Stimulated activated CD4-positive, alpha-beta T cell treated with anti-CD3 and anti-CD28 coated beads, Interleukin-1b, Interleukin-23, amount 100 ng/mL, for 4 hours (primary cell): ENCODE measurements at places on chromosomes 13 and 19.

DNA sequence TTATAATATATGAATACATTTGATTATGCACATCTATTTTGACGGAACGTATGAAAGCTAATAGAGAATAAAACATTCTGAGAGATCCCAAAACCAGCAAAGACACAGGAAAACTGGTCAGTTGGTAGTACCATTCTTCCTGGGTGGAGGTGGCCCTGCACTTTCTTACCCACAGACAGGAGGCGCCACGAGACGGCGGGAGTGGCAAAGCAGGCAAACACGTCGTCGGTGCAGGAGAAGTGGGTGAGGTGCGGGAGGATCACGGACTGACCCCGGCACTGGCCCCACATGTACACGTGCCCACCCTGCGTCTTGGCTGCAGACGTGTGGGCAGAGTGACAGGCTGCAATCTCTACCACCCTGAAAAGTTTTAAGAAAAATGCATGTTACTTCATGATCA lies 36.1 kb downstream of the RCBTB1 start:
- DNase-seq: no peak

GRCh38 chr13:20438801-20439200 lies 86.9 kb downstream of the CRYL1 start:
- DNase-seq: no peak

DNA sequence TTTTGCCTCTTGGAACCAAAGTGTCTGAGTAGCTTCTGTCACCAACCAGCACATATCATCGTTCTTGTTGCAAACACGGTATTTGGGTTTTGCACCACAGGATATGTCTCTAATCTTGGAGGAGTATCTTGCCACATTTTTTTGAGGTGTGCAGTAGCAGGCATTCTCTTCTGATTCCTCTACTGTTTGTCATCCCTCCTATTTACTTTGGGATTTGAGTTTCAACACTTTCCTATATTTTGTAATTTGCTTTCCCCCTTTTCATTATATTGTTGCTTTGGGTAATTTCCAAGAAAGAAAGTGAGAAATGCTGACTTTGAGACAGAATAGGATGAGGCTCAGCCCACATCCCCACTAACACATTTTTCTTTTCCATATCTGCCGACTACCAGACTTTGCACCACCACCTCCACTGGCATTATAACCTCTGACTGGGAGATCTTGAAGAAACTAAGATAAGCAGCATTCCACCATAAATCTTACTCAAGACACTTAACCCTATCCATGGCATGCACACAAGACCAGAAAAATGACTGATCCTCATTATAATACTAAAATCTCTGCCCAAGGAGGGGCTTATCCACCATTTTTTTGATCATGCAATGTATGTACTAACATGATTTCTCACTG lies 12.0 kb upstream of the DZIP1 start:
- DNase-seq: no peak

- no peak for DNase-seq
These were observed 389.3 kb upstream of the PCDH9 start for GRCh38 chr13:67619351-67619994.

DNA sequence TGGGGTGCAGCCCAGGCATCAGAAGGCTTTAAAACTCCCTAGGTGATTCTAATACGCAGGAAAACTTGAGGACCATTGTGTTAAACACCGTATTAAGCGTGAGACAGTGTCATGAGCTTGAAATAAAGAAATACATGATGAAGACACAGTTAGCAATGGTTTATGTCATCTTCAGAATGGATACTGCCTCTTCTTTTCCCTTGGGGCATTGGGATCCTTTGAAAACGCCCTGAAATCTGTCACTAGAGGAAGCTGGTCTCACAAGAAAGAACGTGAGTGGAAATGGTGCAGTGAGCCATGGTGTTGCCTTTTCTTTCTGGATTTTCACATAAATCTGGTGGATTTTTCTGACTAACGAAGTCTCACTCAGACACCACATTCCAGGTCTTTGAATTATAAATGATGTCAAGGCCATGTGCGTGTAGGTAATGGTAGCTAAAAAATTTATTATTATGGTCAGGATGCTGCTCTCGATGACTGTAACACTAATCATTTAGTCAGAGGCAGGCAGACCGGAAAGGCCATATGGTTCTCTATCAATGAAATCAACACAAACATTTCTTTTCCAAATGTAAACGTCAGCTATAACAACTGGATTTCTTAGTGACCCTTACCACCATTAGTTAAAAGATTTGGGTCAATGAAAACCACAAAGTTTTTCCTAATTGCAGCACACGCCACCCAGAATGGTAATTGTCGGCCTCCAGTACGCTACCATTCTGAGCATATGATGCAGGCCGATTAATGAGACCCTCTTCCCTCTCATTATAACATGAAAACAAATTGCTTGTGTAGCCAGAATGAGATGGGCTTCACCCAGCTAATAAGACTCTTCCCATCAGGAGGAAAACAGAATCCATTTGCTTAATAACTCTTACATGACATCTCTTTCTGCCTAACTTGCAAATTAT lies 105.6 kb downstream of the SLC7A1 start:
- no peak for DNase-seq

- no peak for DNase-seq
These were observed 393.7 kb downstream of the NDFIP2 start for GRCh38 chr13:79874396-79875360.

DNA sequence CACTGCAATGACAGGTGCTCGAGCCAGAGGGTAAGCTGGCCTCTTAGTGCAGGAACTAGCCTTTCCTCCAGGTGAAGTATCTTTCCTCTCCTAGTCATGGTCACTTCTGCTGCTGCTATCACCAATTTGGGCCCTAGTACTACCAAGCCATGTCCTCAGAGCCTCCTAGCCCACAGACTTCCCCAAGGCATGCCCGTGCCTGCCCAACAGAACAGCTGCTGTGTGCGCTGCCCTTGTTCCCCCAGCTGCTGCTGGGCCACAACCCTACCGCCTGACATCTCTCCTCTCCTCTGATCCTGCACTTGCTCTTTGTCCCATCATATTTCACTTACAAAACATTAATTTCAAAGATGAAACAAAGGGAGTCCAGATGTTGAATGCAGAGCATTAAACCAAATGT lies 168.5 kb upstream of the FREM2 start:
- DNase-seq: no peak

DNA sequence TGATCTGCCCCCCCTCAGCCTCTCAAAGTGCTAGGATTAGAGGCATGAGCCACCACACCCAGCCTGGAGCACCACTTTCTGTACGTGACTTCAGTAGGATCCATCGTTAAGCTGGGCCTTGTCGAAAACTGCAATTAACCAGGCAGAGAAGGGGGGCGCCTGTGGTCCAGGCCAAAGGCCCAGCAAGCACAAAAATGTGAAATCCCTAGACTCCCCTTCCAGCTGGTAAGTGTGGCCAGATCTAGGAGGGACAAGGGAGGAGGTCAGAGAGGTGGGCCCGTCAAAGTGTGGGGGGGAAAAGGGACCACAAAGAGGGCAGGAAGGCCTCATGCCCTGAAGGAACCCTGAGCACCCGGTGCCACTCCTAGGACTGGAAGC lies 13.8 kb downstream of the DDX39A start:
- DNase-seq: no peak

- DNase-seq: no peak
These were observed 242.7 kb downstream of the DCLK1 start for GRCh38 chr13:35888457-35888883.

DNA sequence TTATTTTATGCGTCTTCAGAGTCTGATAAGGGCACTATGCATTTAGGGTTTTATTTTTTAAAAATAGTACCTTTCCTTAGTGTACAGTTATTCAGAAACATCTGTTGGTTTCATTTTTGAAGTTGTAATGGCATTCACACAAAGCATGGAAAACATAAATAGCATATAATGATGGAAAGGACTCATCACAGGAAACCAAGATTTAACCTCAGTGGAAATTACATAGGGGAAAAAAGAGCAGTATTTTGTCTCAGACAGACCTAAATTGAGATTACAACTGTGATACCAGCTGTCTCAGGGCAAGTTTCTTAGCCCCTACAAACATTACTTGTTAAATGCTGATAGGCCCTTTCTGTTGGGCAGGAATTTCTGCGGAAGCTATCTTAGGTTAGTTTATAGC lies 57.2 kb downstream of the NHLRC3 start:
- DNase-seq: no peak

DNA sequence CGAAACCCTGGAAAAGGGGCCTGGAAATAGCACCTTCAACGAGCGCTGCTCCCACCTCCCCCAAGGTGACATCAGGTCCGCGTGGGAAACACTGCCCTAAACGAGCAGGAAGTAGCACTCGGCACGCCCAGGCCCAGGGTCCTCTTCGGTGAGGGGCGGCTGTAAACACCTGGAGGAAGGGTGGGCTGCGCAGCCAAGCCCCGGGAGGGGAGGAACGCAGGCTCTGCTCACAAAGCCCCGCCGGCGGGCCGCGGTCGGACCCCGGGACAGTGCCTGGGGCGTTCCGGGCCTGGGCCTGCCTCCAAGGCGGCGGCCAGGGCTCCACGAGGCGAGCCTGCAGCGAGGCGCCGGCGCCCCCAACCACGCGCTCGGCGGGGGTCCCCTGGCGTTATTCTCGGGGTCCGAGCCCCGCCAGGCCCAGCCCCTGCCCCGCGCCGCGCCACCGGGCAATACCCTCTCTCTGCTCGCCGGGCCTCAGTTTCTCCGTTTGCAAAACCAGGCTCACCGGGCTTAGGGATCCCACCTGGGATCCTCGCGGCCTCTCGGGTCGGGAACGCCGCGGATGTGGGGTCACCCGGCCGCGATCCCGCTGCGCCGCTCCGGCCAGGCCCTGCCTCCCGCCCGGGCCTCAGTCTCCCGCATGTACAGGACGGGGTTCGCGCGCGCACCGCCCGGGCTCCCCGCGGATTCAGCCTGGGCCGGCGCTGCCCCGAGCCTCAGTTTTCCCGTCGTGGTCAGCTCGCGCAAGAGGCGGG lies 630 bp downstream of the RNF126 start:
- peak; percentile 58 for DNase-seq

DNA sequence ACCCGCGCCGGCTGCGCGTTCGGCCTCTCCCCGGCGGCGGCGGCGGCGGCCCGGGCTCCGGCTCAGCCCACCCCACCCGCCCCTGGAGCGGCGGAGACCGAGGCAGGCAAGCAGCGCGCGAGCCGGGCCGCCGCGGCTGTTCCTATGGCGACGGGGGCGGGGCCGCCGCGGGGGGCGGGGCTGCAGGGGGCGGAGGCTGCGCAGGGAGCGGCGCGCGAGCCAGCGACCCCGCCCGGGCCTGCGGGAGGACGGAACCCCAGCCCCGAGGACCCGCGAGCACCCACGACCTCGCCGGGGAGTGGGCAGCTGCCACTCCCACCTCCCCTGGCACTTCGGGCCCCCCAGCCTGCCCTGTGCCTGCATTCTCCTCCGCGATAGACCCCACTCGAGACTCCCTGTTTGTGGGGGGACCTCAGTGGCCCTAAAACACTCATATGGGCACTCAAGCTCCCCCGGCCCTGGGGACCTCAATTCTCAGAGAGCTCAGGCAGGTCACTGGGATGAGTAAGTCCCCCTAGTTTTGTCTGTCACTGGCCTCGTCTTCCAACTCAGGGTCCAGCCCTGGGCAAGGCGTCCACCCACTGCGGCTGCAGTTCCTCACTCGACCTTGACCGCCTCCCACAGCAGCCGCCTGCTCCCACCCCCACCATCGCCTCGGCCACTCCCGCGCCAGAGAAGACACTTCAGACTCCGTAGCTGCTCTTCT lies at the start of gene CTXN1:
TSS of gene CTXN1 (minus strand) at position 115 of the 706 bp plus-strand sequence. CDS start 597 bp downstream, outside the sequence.
- peak; percentile 78 for DNase-seq

- no peak for DNase-seq
These were observed 37.7 kb upstream of the MCF2L start for GRCh38 chr13:112931028-112931934.

- DNase-seq: no peak
These were observed 70.7 kb upstream of the GTF3A start for GRCh38 chr13:27353708-27354107.

DNA sequence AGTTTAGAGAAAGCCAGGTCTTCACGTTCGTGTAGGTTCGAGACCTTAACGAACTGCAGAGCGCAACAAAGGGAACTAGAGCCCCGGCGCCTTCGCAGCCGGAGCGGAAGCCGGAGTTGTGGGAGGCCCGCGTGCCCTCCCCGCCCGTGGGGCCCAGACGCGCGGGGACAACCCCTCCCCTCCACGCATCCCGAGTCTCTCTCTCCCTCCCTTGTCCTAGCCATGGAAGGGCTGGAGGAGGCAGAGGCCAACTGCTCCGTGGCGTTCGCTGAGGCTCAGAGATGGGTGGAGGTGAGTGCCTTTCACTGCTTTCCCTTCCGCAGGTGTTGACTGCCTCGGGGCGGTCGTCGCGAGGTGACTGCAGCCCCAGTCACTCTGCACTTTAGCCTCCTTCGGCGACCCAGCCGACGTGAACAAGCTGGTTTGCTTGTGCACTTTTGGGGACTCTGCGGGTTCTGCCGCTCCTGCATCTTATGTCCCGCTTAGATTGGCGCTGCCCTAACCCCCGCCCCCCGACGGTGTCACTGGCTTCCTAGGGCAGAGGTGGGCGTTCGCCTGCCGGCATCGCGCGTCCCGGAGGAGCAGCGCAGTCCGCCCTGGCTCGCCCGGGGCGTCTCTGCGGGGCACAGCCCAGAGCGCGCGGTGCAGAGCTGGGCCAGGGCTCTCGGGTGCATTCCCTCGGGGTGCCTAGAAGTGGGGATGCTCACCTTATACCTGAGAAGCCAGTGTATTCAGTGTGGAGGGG lies 478 bp downstream of the LMO7 start:
- DNase-seq: peak; percentile 21

DNA sequence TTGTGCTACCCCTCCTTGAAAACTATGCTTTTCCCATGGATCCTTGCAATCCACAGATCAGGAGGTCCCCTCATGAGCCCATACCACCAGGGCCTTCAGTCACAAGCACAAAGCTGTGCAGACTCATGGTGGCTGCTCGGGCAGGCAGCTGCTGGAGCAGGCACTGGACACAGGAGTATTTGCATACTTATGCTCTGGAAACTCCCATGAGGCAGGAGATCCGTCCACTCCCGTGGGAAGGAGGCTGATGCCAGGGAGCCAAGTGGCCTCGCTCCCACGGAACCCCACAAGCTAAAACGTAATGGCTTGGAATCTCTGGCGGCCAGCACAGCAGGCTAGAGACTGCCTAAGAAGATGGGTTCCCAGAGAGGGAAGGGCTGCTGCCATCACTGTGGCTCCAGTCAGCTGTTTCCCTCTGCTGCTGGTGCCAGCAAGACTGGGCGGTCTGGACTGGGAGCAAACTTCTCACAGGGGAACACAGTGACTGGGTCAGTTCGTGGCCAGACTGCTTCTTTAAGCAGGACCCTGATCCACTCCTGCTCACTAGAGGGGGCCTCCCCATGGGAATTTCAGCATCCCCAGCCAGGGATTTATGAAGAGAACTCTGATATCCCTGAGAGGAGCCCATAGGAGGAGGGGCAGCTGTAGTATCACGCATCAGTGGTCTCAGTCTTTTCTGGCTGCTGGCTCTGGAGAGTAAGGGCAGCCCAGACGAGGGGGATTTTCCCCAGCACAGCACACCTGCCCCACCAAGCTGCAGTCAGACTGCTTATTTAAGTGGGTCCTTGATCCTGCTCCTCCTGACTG lies 370.3 kb upstream of the ATXN8OS start:
- DNase-seq: no peak

DNA sequence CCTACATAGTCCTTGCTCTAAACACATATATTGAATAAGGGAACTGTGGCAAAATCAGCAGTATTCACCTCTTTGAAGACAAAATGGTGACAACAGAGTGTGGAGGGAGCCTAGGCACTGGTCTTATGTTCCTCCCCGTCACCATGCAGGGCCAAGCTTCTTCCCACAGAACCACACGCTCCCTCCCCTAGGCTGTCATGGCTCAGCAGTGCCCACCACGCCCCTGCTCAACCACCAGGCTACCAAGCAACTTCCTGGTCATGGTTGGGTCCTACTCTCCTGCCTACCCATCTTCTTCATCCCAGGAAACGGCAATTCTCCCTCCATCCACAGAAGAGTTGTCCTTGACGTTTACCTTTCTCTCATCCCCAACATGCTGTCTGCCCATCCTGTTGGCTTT lies 126.1 kb downstream of the CRYL1 start:
- no peak for DNase-seq

GRCh38 chr13:30874111-30874510 lies 32.0 kb upstream of the MEDAG start:
- DNase-seq: no peak
